ENCODE measurements at places on chromosomes 11 and 22.
A peak's percentile ranks its signal among the peaks of the same experiment; 100 is the strongest.

GRCh38 chr11:63670433-63671321 lies 499 bp downstream of the ATL3 start:
- DNase-seq, result no peak

- no peak for DNase-seq
Measured at GRCh38 chr11:38384568-38384967, 1786.5 kb upstream of the RAG2 start.

GRCh38 chr11:61298663-61299244 lies 3.6 kb upstream of the VWCE start:
- DNase-seq, result no peak

DNA sequence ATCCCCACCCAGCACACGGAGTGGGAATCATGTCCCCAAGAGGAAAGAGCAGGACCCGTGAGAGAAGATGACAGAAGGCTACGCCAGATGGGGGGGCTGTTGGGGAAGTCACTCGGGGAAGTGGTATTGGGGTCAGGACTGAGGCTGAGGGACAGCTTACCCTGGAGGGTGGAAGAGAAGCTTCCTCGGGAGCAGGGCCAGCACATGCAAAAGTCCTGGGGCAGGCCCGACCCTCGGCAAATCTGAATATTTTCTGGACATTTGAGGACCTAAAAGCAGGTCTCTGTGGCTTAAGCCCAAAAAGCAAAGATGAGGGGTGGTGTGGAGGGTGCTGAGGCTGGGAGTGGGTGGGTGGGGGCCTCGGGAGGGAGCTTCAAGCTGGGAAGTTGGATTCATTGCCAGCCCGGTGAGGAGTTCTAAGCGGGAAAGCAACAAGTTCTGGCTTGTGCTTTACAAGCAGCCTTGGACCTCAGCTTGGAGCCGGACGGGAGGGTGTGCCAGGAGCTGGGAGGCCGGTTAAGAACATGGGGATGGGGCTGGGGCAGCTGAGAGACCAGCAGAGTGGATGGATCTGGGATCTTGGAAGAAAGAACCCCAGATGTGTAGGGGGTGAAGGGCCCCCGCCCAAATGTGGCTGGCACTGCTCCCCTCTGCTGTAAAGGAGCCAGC lies 34.9 kb downstream of the GRAMD4 start:
- no peak for DNase-seq

DNA sequence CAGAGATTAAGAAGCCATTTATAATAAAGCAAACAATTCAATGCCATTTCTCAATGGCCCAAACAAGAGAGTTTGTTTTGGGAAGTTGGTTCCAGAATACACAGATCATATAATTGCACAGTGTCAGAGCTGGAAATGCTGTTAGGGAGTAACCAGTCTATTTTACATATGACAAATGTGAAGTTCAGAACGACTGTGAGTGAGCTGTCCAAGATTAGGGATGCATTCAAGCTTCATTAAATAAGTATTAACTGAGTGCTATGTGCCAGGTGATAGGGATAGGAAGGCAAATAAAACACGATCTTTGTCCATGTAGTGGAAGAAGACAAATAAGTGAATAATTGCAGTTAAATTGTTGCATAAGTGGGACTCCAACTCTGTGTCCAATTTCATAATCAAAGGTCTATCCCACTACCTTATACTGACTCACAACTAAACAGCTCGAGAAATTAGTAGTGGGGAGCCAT lies 33.1 kb upstream of the PICALM start:
- DNase-seq, result no peak

- no peak for DNase-seq
Measured at GRCh38 chr22:24037851-24038765, 27.0 kb downstream of the CABIN1 start.

GRCh38 chr11:45043755-45044475 lies 93.2 kb upstream of the TP53I11 start:
- DNase-seq, result no peak

DNA sequence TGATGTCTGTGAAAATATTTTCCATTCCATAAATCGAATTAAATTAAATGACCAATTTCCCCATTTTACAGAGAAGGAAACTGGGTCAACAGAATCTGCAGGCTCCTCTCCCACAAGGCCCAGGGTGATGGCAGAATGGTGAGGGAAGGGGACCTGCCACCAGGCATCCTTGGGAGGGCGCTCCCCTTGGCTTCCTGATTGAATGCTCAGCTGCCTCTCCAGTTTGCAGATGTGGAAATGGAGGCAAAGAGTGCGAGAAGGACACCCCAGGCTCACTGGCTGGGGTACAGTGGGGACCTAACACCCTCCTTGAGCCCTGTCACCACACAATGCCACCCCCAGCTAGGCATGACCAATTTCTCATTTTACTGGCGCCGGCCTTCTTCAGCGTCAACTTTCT lies 28.5 kb upstream of the CSNK1E start:
- no peak for DNase-seq

DNA sequence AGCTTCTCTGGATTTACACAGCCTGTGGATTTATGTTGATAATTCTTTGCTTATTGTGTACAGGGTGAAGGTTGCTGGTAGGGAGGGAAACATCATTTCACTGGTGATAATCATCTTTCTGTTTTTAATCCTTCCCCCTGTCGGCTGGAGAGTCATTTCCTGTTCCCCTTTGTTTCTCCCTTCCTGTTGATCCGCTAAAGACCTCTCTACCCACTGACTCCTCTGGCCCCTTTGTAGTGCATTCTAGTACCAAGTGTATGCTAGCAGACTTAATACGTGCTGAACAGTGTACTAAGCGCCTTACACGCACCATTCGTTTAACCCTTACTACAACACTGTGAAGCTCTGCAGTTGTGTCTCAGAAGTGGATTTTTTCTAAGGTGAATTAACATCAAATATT lies 19.0 kb upstream of the OR9Q1 start:
- no peak for DNase-seq

GRCh38 chr11:47552056-47552565 lies 821 bp downstream of the CELF1 start:
- no peak for DNase-seq

DNA sequence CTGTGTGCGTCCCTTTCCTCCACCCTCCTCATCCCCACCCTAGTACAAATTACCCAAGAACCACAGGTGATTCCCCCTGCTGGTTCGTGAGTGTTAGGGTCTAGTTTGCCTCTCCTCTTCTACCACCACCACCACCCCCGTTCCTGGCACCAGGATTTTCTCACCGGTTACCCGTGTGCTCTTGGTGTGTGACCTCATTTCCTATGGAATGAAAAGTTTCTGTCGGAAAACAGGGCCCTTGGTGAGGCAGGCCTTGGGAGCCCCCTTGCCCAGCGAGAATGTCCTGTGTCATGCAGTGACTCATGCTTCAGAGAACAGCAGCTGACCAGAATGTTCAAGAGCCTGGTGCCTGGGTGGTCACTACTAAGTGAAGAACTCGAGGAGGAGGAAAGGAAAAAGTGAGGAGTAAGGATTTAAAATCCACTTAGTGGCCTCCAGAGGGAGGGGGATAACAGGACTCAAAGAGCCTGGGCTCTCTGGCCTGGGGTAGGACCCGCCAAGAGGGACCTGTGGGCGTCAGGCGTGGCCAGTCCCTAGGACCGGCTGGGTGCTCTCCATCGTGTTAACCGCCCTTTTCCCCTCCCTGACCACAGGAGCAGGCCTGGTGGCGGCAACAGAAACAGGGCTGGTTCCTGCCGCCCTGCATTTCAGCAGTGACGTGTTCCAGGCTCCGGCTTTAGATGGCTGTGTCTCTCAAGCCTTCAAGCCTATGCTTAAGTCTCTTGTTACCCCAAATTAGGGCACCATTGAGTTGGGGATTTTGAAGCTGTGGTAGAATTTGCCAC lies 30.2 kb downstream of the C22orf31 start:
- DNase-seq, result peak; percentile 95

GRCh38 chr22:44600207-44600785 lies 101.7 kb upstream of the PRR5 start:
- no peak for DNase-seq

DNA sequence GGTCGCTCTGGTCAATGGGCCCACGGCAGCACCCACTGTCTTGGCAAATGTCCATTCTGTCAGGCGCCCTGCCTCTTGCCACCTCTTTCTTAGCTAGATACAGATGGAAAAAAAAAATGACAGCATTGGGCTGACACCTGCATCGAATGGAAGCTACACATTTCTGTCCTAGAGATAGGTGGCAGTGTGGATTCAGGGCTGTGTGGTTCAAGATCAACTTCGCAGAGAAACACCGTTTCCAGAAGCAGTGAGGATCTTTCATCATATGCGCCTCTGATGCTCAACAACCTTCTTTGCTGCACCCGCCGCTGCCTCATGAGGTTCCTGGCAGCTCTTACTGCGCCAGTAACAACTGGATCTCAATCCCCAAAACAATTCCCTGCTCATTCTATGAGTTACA lies 236.3 kb downstream of the KIRREL3 start:
- DNase-seq, result no peak

DNA sequence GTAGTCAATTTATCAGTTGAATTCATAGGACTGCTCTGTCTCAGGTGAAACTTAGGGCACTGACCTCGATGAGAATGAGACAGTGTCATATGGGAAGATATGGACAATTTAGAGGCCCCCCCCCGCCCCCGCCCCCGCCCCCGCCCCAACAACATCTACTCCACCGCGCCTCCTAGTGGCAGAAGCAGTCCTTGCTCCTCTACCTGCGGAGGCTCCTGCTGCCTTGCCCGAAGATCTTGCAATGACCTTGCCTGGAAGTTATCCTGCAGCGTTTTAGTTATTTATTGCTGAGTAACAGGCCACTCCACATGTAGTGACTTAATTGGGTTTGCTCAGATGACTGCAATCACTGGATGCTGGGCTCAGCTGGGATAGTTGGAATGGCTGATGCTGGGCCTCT lies 15.2 kb downstream of the SERPINH1 start:
- DNase-seq, result no peak

DNA sequence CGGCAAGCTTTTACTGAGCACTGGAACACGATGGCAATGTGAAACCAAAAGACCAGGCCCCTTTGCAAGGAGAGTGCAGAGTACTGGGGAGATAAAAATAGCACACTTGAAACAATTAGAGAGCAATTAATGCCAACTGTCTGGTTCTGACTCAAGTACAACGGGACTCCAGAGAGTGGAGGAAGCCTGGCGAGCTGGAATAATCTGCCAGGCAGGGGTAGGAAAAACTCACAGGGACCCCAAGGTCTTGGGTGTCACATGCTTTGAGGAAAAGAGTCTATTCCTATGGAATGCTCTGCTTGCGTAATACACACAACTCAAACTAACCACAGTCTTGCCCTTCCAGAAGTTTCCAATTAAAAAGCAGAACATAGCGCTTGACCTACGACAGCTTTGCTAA lies 113.0 kb upstream of the CLMP start:
- peak; percentile 17 for DNase-seq

DNA sequence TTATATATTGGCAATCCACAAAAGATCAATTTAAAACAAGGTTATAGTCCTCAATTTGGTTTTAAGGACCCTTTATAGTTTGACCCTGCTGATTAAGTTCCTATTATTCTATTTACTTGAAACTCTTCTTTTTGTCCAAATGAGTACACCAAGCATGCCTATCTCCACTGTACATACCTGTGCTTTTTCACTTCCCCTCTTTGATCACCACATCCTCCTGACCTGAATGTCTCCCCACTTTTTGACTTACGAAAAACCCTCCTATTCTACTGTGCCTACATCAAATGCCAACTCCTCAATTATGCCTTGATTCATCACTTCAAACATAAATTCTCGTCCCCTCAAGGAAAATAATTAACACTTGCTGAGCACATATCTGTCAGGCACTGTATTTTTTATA lies 113.5 kb downstream of the SOX6 start:
- no peak for DNase-seq

- no peak for DNase-seq
Measured at GRCh38 chr22:40651057-40651456, 14.5 kb upstream of the MRTFA start.

DNA sequence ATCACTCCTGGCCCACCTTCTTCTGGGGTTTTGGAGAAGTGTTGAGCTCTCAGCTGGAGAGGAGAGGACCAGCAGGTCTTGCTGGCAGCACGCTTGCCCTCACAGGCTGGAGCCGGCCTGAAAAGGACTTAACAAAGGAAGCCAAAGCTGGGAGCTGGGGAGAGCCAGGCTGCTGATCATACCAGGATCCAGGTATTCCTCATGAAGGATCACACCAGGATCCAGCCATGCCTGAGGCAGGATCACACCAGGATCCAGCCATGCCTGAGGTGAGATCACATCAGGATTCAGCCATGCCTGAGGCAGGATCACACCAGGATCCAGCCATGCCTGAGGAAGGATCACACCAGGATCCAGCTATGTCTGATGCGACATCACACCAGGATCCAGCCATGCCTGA lies 17.0 kb downstream of the MRGPRD start:
- DNase-seq, result no peak

GRCh38 chr22:48256776-48257684 lies 1494.6 kb downstream of the TBC1D22A start:
- DNase-seq, result no peak

GRCh38 chr22:36277482-36278291 lies 24.8 kb downstream of the APOL1 start:
- no peak for DNase-seq

- peak; percentile 78 for DNase-seq
Measured at GRCh38 chr11:59550842-59551658, 39.7 kb downstream of the OR4D9 start.

GRCh38 chr22:43922123-43922522 lies 1.5 kb upstream of the PNPLA3 start:
- DNase-seq, result no peak

DNA sequence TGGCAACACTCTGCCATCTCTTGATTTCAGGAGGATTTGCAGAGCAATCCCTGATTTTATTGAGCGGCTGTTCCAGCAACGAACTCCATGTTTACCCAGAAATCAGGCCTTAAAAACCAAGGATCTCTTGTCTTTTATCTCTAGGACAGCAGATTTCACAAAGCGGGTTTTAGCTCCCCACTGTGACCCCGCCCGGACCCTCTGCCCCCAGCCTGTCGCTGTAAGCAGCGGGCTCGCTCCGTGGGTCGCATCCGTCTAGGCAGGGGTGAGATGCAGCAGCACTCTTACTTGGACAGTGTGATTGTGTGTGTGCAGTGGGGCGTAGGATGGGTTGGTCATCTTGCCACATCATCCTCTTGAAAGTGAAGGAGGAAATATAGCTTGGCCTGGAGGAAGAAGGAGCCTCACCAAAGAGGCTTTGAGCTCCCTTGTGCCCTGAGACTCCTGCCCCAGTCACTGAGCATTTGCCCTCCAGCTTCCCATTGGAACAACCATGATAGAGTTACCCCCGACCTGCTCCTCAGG lies 189.2 kb upstream of the TBCEL start:
- DNase-seq, result no peak

- no peak for DNase-seq
Measured at GRCh38 chr11:16357775-16358174, 1.4 kb upstream of the SOX6 start.

GRCh38 chr22:38214302-38215056 lies 12.7 kb downstream of the MAFF start:
- DNase-seq, result no peak
